Stomach (tissue), 19 donors: ENCODE measurements at places on chromosomes 11 and 22. TPM values are rescaled to one million over a fixed set of nuclear protein-coding genes. Genes with fewer than 3 reads are reported as not detected.

PRR5 gene
- 31.7 TPM for total RNA-seq

SLC17A6 gene
- total RNA-seq: not detected

SYNGR1 gene
- 5.5 TPM for total RNA-seq

DDTL gene
- not detected for total RNA-seq

RBMXL2 gene
- total RNA-seq: not detected

MYBPC3 gene
- 0.73 TPM for total RNA-seq

RABL2B gene
- total RNA-seq: 18.1 TPM

- no peaks in the 10 kb centered on the region for H3K36me3 ChIP-seq
- DNase-seq: no peak
- H3K4me3 ChIP-seq: no peak overlapping the region
- peaks cover 11% of the 10 kb centered on the region for H3K27me3 ChIP-seq
Observed at GRCh38 chr11:8071616-8072581, 9.1 kb upstream of the TUB start.

DNA sequence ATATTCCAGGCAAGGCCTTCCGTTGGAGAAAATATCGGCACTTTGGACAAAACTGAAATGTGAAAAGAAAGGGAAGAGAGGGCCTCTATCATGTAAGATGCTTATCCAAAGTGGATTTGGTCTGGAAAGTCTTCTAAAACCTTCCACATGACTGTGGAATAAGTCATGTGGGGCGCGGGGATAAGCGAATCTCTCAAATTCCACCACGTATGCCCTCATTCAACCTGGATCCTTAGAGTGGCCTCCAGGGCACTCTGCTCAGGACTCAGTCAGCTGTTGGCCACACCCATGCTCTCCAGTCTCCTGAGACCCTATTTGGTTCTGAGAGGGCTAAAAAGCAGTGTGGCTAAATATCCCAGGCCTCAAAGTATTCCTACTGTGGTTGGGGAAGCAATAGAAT is 2.0 kb upstream of the TIMP3 start:
- H3K4me3 ChIP-seq: no peak overlapping the region
- DNase-seq: no peak
- no peaks in the 10 kb centered on the region for H3K36me3 ChIP-seq
- no peak overlapping the region for H3K27ac ChIP-seq

DNA sequence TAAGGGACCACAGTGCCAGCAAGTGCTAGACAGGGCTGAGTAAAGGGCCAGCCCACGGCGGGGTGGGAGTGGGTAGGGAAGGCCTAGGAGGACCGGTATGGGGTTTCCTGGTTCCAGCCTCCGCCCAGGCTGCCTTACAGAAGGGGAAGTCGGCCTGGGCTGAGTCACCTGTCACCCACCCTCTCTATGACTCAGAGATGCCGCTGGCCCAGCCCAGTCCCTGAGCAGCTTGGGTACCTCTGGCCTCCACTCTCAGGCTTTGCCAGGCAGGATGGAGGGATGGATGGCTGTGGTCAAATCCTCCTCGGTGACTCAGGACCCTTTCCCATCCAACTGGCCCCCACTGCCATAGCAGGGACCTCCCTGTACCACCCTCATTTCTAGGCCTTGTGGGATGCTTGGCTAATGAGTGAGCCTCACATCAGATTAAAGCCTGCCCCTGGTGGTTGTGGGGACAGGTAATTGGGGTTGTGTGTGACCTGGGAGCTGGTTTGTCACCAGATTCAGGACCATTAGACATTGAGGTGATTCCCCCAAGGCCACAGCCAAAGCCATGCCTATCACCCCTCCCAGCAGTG is 13.9 kb downstream of the SLC35E4 start:
- peaks cover 25% of the 10 kb centered on the region for H3K4me1 ChIP-seq
- no peaks in the 10 kb centered on the region for H3K36me3 ChIP-seq
- H3K27me3 ChIP-seq: no peaks in the 10 kb centered on the region
- no peak overlapping the region for H3K4me3 ChIP-seq

DNA sequence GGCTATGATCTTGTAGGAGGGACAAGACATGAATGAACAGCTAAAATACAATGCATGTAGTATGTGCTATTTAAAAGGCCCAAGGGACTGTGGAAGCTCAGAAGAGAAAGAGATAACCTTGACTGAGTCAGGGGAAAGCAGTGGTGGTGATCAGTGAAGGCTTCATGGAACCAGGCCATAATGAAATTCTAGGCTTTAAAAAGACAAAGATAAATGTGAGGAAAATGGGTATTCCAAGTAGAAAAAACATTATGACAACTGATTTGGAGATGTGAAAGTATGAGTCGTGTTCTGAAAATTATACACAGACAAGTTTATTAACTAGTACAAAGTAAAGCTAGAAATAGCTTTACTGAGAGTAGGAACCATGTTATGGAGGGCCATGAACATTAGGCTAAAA is 189.8 kb downstream of the SOX6 start:
- no peak overlapping the region for H3K27ac ChIP-seq
- H3K4me1 ChIP-seq: no peaks in the 10 kb centered on the region
- H3K36me3 ChIP-seq: no peaks in the 10 kb centered on the region
- no peak overlapping the region for H3K4me3 ChIP-seq

- peak overlapping the region; percentile 81 for H3K27ac ChIP-seq
- peaks cover 16% of the 10 kb centered on the region for H3K4me1 ChIP-seq
- H3K27me3 ChIP-seq: no peaks in the 10 kb centered on the region
- H3K4me3 ChIP-seq: no peak overlapping the region
Observed at GRCh38 chr22:24827296-24827695, 21.3 kb downstream of the SGSM1 start.

DNA sequence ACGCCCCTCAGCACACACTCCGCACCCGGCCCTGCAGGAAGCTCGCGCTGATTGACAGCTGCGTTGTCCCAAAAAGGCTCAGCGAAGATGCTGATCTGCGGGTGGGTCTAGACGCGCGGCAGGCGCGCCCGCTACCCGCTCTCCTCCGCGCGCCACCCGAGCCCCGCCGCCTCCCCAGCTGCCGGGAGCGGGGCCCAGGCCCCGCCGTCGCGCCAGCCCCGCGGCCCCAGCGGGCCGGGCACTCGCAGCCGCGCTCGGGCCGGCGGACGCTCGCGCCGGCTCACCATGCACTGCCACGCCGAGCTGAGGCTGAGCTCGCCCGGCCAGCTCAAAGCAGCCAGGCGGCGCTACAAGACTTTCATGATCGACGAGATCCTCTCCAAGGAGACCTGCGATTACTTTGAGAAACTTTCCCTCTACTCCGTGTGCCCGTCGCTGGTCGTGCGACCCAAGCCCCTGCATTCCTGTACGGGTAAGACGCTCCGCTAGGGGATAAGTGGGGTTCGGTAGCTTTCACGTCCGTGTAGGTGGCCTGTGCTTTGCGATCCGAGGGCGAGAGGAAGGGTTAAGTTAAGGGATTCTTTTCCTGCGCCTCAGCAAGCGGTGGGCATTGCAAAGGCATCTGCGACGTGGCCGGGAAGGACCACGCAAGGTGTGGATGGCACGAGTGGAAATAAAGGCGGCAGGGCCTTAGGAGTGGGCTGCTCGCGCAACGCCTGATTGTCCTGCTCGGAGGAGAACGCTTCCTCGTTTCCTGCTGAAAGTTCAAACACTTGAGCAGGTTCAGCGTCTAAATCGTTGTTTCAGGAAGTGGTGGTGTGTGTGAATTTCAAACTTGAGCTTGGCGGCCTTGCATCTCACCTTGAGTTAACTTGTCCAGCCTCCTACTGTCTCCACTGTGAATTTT is at the start of gene BARX2:
Gene BARX2 (plus strand): TSS at position 98 of the 907 bp plus-strand sequence. CDS start 188 bp downstream, at position 286.
- H3K27me3 ChIP-seq: peaks cover 53% of the 10 kb centered on the region
- DNase-seq: peak; percentile 82
- H3K4me3 ChIP-seq: peak within 1 kb of the TSS; percentile 48
- H3K27ac ChIP-seq: peak within 1 kb of the TSS; percentile 76
- H3K36me3 ChIP-seq: no peaks in the 10 kb centered on the region
- H3K4me1 ChIP-seq: peaks cover 38% of the 10 kb centered on the region

DNA sequence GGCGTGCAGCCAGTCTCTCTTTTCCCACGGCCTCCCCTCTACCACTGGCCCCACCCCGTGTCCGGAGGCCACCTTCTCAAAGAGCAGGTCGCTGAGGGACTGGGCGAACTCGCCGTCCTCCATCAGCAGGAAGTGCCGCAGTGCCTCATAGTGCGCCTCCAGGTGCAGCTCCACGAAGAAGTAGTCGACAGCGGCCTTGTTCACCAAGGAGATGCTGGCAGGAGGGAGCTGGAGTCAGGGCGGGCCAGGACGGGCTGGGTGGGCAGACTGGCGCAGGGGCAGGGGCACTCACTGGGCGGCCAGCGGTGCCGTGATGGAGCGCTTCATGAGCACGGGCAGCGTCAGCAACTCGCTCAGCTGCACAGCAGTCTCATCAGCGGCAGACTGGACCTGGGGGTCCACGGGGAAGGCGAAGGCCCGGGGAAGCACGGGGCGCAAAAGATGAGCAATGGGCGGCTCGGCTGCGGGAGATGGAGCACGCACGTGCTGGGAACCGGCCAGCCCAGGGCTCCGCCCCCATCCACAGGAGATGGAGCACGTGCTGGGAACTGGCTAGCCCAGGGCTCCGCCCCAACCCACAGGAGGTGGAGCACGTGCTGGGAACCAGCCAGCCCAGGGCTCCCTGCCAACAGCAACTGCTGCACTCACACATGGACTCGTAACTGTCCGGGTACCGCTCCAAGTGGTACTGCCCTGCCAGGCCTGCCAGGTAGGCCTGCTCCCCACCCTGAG is 18.4 kb downstream of the SELENOO start:
- peaks cover 21% of the 10 kb centered on the region for H3K4me1 ChIP-seq
- H3K27me3 ChIP-seq: no peaks in the 10 kb centered on the region
- DNase-seq: peak; percentile 92
- no peak overlapping the region for H3K4me3 ChIP-seq

DNA sequence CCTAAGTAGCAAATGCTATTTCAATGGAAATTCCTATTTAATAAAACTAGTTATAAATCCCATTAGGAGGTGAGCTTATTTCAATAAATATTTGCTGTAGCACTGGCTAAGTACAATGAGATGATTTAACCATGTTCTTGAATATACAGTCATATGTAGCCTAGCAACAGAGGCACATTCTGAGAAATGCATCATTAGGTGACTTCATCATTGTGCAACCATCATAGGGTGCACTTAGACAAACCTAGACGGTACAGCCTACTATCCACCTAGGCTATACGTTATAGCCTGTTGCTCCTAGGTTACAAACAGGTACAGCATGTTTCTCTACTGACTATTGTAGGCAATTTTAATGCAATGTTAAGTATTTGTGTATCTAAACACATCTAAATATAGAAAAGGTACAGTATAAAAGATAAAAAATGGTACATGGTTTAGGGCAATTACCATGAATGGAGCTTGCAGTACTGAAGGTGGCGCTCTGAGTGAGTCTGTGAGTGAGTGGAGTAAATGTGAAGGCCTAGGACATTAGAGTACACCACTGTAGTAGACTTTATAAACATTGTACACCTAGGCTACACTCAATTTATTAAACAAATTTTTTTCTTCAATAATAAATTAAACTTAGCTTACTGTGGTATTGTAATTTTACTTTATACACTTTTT is 350.1 kb downstream of the CASP12 start:
- no peak overlapping the region for H3K27ac ChIP-seq
- no peaks in the 10 kb centered on the region for H3K36me3 ChIP-seq
- H3K27me3 ChIP-seq: no peaks in the 10 kb centered on the region
- H3K4me3 ChIP-seq: no peak overlapping the region
- DNase-seq: no peak

DNA sequence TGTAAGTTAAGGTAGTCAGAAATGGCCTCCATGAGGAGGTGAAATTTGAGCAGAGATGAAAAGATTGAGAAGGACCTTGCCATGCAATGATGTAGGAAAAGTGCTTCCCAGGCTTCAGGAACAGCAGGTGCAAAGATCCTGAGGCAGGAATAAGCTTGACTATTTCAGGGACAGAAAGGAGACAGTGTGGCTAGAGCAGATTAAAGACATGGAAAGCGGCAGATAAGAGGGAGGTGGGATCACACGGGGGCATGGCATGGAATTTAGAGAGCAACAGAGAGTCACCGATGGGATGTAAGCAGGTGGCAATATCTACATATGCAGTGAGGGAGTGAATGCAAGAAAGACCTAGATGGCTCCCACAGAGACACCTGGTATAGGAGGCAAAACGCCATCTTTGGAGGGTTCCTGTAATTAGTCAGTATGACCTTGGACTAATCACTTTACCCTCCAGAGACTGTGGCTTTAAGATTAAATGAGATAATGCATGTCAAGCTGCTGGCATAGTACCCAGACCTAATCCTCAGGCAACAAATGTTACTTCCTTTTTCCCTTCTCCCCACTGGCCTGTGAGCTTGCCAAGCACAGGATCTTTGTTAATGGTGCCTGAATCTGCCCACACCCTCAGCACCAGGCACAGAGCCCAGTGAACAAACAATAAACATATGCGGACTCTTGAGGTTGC is 24.6 kb upstream of the ACER3 start:
- H3K27me3 ChIP-seq: no peaks in the 10 kb centered on the region
- peak overlapping the region; percentile 61 for H3K27ac ChIP-seq
- peak; percentile 83 for DNase-seq
- H3K4me3 ChIP-seq: no peak overlapping the region

GRCh38 chr11:21552911-21553310 is 640.0 kb upstream of the ANO5 start:
- H3K27ac ChIP-seq: no peak overlapping the region
- H3K4me1 ChIP-seq: no peaks in the 10 kb centered on the region
- no peaks in the 10 kb centered on the region for H3K27me3 ChIP-seq

DNA sequence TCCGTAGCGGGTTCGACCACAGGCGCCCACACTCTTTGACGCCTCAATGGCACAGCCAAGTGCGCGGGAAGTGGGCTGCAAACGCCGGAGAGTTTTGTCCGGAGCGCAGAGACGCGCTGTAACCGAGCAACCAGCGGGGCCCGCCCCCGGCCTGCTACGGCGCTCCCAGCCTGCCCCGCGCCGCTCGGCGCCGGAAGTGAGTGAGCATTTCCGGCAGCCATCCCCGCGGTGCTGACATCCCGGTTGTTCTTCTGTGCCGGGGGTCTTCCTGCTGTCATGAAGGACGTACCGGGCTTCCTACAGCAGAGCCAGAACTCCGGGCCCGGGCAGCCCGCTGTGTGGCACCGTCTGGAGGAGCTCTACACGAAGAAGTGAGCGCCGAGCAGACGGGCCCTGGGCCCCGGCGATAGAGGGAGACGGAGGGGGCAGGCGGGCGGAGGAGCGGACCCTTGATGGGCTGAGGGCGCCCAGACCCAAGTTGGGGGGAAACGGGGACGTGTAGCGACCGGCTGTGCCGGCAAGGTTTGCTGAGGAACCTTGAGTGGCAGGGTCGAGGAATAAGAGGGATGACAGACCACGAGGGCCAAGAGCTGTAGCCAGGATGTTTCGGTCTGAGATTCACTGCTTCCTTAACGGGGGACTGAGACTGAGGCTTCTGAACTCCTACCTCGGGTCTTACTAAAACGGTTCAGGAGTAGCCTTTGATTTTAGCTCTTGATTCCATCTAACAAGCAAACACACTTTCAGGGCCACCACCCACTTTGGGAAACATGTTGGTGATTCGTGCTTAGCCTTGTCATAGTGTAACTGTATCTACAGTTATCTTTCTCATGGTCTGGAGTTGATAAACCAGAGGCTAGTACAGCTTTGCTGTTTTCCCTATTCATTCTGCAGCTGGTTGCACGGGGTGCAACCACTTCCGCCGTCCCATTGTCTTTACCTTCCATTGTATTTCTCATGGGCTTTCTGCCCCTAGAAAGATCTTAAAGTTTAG is at the start of gene PSMD13:
Gene PSMD13 (plus strand): TSS at position 203 of the 994 bp plus-strand sequence. CDS start 74 bp downstream, at position 277.
- H3K36me3 ChIP-seq: peaks cover 32% of the 10 kb centered on the region
- DNase-seq: peak; percentile 96
- peaks cover 49% of the 10 kb centered on the region for H3K4me1 ChIP-seq
- no peaks in the 10 kb centered on the region for H3K27me3 ChIP-seq
- H3K27ac ChIP-seq: peak within 1 kb of the TSS; percentile 95
- peak within 1 kb of the TSS; percentile 92 for H3K4me3 ChIP-seq
